ENCODE measurements at places on chromosomes 5 and 9.

DNA sequence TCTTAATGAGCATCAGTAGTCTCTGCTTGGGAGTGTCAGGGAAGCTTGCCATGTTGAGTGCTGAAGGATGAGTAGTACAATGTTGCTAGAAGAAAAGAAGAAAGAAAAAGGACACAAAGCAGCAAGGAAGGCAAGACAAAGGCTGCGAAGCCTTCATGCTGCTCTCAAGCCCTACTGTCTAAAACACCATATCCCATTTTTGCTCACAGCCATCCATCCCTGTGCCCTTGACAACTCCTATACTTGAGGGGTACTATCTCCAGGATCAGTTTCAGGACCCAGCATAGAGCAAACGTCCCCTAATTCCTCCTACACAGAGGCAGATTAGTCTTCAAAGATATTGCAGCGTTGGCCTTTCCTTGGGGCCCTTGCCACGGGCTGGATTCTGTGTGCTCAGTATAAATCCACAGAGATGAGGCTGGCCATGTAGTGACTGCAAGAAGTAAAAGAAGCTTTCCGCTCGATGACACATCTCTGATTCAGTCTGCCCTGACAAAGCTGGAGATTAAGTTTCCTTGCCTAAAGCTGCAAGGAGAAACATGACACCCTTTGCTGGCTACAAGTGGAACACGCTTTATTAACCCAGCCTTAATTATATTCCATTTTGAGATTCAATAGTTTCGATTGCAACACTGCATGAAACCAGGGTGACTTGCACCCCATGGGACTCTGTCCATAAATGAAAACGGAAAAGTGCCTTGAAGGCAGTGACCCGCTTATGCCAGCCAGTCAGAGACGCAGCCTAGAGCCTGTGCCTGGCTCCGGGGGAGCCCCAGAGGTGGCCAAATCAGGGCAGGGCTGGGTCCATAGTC, 304.6 kb downstream of the ACTL7B start:
- DNase-seq: no peak

DNA sequence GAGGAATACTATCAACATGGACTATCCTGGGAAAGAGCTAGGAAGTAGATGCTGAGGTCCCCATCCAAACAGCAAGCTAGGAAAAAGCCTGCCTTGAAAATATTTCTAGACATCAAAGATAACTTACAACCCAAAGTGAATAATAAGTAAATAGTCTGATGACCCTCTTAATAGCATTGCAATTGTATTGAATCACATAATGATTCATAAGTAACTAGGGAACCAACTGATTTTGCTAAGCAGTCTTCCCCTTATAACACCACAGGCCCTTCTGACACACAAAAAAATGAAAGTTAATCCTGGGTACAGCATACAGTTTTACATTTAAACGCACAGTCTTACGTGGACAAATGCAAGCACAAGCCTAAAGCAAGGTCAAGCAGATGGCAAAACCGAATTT, 199.3 kb downstream of the RFK start:
- no peak for DNase-seq

- DNase-seq: no peak
These were observed 172.2 kb downstream of the CCDC192 start for GRCh38 chr5:127875235-127876021.

DNA sequence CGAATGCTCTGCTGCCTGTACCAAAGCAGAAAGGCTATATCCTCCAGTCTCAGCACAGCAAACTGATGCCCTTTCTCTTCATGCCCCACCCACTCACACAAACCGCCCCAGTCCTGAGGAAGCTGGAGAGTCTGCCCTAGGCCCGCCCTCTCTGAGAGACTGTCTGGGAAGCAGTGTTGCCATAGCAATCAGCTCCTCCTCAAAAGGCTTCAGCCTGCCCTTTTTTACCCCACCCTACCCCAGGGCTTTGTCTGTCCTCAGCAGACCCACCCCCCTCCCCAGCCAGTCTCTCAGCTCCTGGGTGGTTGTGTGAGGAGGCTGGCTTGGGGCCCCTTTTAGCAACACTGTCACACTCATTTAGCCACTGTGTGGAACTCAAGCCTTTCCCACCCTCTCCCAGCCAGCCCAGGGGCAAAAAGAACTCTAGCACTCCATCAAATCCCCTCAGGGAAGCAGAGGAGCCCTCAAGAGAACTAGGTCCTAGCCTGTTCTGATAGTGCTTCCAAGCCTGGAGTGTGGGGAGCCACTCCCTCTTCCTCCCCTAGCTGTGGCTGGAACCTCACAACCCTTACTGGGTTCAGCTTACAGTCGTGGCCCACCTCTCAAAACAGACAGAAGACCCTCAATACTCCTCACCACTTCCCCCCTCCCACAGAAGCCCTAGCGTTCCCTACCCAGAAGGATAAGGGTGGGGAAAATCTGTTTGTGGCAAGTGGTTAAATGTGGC, 1.4 kb downstream of the ATOSB start:
- DNase-seq: peak; percentile 48

GRCh38 chr5:61626639-61627282, 294.7 kb downstream of the ZSWIM6 start:
- DNase-seq: no peak

Data from stimulated activated CD8-positive, alpha-beta memory T cell treated with anti-CD3 and anti-CD28 coated beads, Interleukin-4, amount 100 ng/mL, for 24 hours (primary cell).